ENCODE measurements at places on chromosomes 11 and 22.

- DNase-seq: no peak
These were observed 27.7 kb downstream of the MUC2 start for GRCh38 chr11:1102221-1102971.

DNA sequence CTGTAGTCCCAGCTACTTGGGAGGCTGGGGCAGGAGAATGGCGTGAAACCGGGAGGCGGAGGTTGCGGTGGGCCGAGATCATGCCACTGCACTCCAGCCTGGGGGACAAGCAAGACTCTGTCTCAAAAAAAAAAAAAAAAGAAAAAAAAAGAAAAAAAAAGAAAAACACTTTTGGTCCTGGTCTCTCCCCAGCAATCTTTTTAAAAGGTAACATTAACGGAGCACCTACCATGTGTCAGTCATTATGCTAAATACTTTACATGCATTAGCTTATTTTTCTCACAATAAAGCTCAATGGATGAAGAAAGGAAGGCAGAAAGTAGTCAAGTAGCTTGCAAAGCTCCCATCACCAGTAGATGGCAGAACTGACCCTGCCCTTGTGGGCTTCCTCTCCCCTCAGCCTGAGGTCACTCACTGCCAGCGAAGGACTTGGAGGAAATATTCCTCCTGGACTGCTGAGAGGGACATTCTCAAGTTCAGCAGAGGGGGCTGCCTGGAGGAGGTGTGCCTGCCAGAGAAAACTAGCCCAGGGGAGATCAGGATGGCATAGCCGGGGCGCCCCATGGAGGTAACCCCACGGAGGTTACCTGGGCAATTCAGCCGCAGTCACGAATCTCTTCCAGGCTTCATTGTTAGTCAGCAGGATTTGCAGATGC is 15.5 kb downstream of the APOL3 start:
- DNase-seq: no peak

- no peak for DNase-seq
These were observed 41.7 kb upstream of the AQP11 start for GRCh38 chr11:77547863-77548551.

- DNase-seq: no peak
These were observed 174.7 kb downstream of the RRAS2 start for GRCh38 chr11:14184028-14184940.

- no peak for DNase-seq
These were observed 130.0 kb downstream of the EHF start for GRCh38 chr11:34750692-34751405.

DNA sequence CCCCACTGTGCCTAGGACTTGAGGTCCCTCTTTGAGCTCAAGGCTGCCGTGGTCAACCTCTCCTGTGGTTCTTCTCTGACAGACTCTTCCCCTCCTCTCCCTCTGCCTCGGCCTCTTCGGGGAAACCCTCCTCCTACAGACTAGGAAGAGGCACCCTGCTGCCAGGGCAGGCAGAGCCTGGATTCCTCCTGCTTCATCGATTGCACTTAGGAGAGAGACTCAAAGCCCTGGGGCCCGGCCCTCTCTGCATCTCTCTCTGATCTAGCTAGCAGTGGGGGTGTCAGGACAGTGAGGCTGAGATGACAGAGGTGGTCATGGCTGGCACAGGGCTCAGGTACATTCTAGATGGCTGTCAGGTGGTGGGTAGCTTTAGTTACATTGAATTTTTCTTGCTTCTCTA is 63.6 kb upstream of the EMID1 start:
- no peak for DNase-seq

DNA sequence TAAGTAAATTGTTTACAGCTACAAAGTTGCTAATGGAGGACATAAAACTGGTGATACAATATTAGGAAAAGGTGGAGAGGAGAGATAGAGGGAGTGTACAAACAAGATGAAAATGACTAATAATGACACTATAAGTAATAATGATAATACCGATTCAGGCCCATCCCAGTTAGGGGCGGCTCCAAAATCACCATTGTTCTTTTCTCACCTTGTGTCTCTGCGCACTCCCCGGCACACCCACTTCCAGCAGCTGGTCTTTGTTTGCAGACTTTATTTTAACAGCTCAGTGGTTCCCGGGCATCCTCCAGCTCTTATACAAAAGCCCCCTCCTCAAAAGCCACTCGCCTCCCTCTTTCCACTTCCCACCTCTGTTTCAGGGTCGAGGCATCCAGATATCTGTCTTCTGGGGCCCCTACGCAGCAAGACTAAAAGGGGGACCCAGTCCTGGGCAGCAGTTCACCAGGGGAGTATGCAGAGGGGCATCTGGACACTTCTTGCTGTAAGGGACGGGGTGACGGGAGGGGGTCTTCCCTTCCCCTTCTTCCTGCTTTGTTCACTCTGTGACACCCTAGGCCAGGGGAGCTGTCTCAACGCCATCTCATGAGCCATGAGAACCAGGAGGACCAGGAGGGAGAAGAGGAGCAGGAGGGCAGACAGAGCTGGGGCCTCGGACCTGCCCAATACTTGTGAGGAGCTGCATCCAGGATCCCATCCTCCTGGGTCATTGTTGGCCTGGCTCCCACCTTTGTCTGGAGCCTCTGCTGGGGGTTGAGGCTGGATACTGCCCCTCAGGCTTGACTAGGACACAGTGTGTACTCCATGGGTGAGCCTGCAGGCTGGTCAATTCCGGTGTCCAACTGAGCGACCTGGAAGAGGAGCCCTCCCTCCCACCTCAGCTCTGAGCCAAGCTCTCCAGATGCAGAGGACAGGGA is 2.7 kb downstream of the APOL2 start:
- DNase-seq: no peak

DNA sequence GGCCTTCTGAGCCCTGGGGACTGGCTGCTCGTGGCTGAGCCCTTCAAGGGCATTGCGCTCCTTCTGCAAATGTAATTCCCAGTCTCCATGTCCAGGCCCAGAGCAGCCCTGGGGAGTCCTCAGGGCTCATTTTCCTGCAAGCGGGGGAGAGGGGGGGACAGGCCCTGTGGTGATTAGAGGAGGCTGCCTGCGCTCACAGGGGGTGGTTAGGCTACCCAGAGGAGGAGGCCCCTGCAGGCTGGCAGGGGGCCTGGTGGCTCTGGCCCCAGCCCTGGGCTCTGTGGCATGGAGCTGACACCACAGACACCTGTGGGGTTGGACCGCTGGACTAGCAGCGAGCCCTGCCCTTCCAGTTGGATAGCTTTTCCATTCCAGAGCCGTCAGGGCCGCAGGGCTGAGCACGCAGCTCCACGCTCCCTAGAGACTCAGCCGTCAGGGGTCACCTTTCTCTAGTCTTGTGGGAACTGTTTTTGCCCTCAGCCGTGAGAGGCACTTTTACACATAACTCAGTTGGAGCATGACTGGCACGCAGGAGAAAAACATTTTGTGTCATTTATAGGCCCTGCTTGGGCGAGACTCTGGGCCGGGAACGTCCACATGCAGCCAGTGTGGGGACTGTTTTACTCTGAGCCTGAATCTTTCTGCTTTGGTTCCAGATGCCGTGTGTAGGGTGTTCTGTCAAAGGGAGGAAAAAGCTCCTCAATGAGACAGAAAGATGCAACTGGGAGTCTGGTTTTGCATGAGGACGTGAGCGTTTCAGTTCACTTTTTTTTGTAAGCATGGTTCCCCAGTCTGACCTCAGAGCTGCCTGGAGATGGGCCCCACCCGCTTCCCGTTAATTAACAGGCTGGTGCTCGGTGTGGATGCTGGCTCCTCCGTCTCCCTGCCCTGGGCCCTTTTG is 58.1 kb downstream of the LRP5 start:
- no peak for DNase-seq

DNA sequence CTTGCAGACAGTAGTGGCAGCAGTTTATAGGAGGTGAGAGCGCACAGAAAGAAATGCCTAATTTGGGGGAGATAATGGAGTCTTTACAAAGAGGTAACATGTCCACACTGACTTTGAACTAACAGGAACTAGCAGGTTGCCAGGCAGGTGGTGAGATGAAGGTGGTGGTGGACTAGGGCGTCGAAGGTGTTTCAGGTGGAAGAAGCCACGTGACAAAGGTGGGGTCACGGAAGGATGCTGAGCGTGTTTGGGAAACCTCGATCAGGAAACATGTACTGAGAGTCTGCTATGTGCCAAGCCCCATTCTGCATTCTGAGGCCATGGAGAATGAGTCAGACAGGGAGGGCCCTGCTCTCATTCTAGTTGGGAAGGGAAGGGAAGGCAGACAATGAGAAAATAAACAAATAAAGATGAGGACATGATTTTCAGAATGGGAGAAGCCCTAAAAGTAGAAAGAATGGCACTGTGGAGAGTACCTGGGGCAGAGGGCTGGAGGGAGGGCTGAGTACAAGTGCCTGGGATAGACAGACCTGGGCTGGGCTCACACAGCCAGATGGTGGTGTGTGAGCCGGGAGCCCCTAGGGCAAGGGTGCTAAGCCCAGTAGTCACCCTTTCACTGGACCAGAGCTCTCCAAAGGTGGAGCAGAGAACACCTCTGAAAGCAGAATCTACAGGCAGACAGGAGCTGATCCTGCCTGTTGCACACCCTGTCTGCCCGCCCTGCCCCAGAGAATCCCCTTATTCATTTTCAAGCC is 16.2 kb upstream of the NNMT start:
- DNase-seq: no peak

- DNase-seq: no peak
These were observed 9.4 kb downstream of the TMPRSS13 start for GRCh38 chr11:117919781-117920221.

DNA sequence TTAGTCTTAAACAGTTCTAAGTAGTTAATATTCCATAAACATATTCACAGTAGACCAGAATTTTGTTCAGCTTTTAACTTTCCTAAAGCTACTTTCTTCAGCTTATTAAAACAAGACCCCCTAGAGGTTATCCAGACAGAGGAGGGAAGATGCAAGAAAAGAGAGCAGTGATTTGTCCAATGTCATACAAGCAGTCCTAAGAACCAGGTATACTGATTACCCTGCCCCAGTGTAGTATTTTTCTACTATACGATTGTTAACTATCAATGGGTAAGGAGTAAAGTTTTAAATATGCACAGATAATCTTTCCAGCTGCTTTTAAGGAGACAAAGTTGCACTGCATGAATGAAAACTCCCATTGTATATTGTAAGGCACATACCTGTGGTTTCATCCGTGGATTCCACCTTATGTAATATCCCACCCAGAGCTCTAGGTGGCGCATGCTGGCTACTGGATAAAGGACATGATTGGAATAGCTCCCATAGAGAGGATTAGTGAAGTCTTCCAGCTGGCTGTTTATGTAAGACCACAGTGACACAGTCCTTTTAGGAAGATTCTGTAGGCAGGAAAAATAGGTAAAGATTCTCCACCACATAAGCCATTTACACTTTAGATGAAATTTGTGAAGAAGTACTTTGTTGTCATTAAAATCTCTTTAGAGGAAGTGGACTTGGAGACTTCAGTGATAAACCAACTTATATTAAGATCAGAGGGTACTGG is 45.6 kb downstream of the CEP57 start:
- DNase-seq: peak; percentile 4

Data from activated CD8-positive, alpha-beta memory T cell treated with anti-CD3 and anti-CD28 coated beads for 48 hours (primary cell).